ENCODE measurements at places on chromosomes 11 and 22.
A peak's percentile ranks its signal among the peaks of the same experiment; 100 is the strongest.

GRCh38 chr11:133082841-133083488 is 449.3 kb downstream of the OPCML start:
- DNase-seq, result peak; percentile 91

DNA sequence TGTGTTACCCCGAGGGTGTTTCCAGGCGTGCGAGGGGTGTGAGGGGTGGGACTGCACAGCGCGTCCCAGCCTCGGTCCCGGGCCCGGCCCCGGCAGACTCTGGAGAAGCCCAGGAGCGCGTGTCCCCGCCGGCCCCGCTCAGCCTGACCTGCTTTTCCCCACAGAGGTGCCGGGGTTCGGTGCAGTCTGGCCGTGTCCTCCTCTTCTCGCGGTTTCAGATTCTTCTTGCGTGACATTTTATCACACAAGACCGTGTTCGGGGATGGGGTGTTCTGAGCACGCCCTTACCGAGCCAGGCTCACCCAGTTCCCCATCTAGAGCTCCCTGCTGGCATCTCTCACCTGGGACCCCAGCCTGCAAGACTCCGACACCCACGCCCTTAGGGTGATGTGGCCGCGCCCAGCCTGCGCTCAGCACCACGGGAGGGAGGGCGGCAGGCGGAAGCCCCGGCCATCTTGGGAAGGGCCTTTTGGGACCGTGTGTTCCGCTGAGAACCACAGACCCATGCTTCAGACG is 775.6 kb downstream of the BRD1 start:
- no peak for DNase-seq

GRCh38 chr11:68113986-68114385 is 7.2 kb downstream of the CHKA start:
- no peak for DNase-seq

GRCh38 chr11:11965192-11965591 is 43.2 kb downstream of the DKK3 start:
- DNase-seq, result no peak

DNA sequence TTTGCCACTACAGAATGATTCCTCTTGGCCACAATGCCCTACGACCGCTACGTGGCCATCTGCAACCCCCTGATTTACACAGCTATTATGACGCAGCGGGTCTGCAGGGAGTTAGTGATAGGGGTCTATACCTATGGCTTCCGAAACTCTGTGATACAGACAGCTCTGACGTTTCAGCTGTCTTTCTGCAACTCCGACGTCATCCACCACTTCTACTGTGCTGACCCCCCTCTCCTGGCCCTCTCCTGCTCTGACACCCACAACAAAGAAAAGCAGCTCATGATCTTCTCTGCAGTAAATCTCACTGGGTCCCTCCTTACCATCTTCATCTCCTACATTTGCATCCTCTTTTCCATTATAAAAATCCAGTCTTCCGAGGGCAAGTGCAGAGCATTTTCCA is 52.3 kb upstream of the OR5P2 start:
- DNase-seq, result no peak

DNA sequence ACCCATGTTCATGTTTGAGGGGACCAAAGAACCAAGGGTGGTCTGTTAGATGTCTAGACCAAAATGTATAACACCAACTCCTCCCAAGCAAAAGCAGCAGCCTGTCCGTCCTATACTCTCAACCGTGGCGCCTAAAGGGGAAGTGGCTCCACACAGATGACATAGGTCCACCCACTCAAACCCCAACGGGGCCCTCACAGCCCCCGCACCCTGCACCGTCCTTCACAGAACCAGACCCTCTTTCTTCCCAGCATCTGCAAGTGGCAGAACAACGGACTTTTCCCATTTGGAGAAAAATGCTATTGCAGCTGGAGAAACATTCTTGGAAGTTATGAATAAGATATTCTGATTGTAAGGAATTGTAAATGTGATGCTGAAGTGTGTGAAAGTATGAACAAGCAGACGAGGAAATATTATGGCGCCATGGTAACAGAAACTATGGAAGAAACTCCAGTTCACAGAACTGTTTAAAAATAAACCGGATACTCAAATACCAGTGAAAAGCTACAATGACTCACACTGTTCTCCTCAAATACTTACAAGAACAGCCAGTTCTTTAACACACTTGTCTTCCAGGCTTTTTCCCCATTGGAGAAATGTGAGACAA is 76.5 kb upstream of the ARFGAP3 start:
- DNase-seq, result no peak

GRCh38 chr11:11724994-11725393 is 103.2 kb upstream of the GALNT18 start:
- DNase-seq, result no peak

GRCh38 chr11:130834886-130835285 is 81.4 kb downstream of the SNX19 start:
- no peak for DNase-seq

GRCh38 chr11:131756479-131757110 is 386.2 kb downstream of the NTM start:
- no peak for DNase-seq

DNA sequence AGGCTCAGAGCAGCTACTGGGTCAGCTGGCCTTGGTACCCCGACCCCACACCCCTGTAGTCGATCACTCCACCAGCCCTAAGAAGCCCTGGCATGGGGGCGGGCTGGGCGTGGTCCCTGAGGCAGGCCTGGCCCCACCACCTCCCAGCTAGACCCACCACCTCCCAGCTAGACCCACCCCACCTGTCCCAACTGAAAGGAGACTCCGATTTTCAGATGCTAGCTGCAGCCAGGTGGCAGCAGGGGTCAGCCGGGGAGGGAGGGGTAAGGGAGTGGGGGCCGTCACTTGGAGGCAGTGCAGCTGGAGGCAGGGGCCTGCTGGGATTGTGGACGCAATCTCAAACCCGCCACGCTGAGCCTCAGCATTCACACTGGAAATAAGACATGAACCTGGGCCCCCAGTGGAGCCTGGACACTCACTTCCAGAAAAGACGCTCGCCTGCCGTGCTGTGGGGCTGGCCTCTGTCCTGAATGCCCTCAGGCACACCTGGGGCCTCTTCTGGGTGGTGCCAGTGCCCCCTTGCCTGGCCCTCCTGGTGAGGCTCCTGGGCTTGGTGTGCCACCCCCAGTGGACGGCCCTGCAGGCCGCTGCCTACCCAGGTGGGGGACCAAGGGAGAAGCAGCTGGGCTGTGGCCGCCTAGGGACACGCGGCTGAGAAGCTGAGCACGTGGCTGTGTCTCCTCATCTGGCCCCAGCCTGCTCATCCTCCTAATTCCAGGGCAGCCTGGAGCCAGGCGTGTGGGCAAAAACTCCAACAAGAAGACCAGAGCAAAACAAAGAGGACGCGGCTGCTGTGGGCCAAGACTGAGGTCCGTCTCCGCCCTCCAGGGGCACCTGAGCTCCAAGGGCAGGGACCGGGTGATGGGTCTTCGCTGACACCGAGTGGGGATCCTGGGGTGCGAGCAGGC is 26.7 kb downstream of the OSBPL5 start:
- no peak for DNase-seq

- DNase-seq, result no peak
Observed at GRCh38 chr22:49461674-49462073, 366.0 kb downstream of the BRD1 start.

DNA sequence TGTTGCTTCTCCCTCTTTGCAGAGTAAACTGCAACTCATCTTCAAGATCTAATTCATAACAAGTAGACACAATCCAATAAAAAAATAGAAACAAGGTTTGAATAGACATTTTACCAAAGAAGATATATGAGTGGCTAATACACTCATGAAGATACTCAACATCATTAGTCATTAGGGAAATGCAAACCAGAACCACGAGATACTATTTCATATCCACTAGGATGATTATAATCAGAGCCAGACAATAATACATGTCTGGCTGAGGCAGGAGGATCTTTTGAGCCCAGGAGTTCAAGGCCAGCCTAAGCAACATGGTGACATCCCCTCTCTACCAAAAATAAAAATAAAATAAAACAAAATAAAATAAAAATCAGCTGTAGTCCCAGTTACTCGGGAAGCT is 85.0 kb downstream of the ATG16L2 start:
- no peak for DNase-seq

DNA sequence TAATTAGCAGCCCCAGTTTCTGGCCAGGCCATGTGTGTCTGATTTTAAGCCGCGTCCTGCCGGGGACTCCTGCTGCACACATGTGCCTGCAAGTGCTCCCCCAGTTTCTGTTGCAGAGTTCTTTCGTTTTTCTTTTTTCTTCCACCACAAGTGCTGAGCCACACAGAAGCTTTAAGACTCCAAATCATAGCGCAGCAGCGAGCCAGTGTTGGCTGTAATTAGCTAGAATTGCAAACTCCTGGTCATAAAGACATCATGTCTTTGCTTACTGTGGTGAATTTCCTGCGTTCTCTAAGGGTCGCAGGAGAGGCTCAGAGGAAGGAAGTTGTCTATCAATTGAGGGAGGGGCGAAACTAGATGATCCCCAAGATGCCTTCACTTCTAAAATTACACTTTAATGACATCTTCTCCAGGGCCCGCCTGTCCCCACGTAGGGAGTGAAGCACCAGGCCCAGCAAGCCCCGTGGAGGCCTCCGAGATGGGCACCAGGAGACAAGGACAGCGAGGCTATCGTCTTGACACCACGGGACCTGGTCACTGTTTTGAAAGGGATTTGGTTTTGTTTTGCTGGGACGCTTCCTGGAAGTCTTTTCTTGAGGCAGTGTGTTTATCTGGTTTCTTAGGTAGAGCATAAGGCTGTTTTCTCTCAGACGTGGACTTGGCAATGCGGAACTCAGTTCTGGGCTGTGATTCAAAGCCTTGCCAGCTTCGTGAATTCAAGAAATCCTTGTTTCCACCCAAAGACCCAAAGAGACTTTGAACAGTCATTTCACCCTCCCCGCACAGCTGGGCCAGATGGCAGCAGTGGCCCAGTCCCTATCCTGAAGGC is 71.8 kb downstream of the UBASH3B start:
- no peak for DNase-seq

DNA sequence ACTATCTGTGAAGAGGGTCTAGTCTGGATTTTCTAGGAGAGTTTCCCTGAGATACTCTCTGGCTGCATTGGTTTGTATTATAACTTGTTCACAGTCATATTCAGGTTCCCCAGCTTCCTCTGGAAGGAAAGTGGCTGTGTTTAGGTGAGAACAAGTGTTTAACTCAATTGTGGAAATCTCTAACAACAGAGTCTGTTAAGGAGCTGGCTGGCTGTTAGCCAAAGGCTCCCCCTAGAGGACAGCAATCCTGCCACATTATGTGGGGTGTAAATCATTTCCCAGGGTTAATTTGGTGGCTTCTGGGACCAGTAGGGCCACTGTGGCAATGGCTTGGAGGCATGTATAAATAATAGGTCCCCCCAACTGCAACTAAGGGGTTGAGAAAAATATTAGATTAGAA is 18.4 kb downstream of the MS4A6E start:
- no peak for DNase-seq

GRCh38 chr11:63530021-63530420 is 6.6 kb upstream of the PLAAT4 start:
- no peak for DNase-seq

- no peak for DNase-seq
Observed at GRCh38 chr22:35563211-35563610, 22.6 kb downstream of the RASD2 start.

DNA sequence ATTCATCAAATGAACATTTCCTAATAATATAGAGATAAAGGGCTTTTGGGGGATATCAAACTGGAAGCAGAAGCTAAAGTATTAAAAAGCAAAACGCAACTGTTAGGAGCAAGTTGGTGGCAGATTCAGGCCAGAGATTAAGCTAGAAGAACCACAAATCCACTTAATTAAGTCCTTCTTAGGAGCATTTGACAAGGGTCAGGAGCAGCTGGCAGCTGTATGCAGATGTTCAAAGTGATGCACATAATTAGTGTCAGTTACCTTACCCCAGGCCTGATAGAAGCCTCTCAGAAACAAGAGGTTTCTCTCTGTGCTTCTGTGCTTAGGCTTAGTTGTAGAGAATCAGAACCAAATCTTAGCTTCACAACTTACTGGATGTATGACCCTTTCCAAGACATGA is 546.5 kb upstream of the ANO5 start:
- DNase-seq, result no peak

- DNase-seq, result no peak
Observed at GRCh38 chr11:107408762-107409211, 48.8 kb downstream of the CWF19L2 start.

DNA sequence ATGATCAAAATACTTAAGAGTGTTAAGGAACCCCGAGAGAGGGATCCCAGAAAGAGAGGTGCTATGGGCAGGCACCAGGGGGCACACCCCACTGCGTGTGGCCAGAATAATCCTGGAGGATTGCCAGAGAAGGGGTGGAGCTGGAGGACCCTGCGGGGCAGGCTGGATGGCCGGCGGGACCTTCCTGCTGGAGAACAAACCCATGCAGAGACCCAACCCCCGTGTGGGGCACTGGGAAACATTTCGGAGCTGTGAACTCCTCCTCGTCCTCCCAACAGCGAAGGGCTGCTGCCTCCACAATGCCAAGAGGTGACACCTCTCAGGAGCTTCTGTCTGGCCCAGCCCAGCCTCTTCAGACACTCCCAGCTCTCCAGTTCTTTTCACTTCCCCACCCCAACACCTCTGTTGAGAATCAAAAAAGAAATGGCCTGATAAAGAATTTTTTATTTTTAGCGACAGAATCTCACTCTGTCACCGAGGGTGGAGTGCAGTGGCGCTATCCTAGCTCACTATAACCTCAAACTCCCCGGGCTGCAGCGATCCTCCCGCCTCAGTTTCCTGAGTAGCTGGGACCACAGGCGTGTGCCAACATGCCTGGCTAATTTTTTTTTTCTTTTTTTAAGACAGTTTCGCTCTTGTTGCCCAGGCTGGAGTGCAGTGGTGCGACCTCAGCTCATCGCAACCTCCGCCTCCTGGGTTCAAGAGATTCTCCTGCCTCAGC is 25.6 kb downstream of the RHOD start:
- no peak for DNase-seq

- DNase-seq, result no peak
Observed at GRCh38 chr11:1521382-1522080, 35.0 kb upstream of the MOB2 start.

GRCh38 chr11:72965672-72966071 is 151.5 kb downstream of the ATG16L2 start:
- no peak for DNase-seq

DNA sequence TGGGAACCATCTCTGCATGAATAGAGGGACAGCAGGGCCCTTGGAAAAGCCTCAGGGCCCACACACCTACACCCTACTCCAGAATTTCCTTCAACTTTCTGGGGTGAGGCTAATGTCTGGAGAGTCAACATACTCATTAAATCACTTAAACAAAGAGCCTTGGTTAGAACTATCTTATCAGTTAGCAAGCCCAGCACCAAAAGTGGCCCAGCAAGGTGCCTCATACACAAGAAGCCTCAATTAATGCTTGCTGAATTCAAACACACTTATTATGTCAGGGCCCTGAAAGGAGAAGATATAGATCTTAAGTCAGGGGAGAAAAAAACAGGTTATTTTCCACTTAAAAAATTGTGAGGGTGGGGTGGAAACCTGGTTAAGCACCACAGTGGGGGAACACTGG is 61.4 kb downstream of the C11orf58 start:
- no peak for DNase-seq

Measured in ecto neural progenitor cell (in vitro differentiated cells).